ENCODE measurements at places on chromosomes 7 and 10.

GRCh38 chr7:74051629-74052410 is 23.8 kb downstream of the ELN start:
- no peak for DNase-seq

GRCh38 chr7:37765872-37766525 is 82.4 kb upstream of the NME8 start:
- DNase-seq: no peak

- DNase-seq: no peak
Observed at GRCh38 chr10:100138921-100139496, 46.8 kb downstream of the ERLIN1 start.

DNA sequence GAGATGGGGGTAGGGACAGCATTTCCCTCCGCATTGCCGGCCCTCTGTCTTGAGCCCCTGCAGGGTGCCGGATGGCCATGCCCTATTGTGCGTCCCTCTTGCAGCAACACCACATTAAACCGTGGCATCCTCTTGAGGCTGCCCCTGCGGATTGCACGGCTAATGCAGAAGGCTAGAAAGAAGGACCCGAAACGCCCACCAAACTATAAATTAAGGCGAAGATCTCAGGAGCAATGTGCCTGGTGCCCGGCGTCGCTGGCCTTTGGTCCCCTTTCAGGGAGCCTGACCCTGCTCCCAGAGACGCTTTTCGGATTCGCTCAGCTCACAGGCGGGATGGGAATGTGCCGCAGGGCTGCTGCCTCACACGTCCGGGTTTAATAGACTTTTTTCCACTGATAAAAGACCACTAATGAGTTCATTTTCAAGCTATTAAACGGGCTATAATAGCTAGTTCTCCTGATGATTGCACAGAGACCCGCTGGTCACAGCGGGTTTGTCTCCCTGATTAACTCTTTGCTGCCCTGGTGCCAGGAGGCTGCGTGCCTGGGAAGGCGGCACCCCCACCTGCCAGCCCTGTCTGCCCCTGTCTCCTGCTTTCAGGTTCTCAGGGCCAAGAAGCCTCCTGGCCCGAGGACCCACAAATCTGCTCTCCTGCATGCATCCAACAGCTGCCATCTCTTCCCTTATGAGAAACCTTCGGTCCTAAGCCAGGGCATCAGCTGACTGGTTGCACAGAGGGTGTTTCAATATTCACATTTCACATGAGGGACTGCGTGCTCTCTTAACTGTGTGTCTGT is 128.3 kb downstream of the ADARB2 start:
- no peak for DNase-seq

- DNase-seq: no peak
Observed at GRCh38 chr7:50658696-50659095, 93.5 kb upstream of the DDC start.

DNA sequence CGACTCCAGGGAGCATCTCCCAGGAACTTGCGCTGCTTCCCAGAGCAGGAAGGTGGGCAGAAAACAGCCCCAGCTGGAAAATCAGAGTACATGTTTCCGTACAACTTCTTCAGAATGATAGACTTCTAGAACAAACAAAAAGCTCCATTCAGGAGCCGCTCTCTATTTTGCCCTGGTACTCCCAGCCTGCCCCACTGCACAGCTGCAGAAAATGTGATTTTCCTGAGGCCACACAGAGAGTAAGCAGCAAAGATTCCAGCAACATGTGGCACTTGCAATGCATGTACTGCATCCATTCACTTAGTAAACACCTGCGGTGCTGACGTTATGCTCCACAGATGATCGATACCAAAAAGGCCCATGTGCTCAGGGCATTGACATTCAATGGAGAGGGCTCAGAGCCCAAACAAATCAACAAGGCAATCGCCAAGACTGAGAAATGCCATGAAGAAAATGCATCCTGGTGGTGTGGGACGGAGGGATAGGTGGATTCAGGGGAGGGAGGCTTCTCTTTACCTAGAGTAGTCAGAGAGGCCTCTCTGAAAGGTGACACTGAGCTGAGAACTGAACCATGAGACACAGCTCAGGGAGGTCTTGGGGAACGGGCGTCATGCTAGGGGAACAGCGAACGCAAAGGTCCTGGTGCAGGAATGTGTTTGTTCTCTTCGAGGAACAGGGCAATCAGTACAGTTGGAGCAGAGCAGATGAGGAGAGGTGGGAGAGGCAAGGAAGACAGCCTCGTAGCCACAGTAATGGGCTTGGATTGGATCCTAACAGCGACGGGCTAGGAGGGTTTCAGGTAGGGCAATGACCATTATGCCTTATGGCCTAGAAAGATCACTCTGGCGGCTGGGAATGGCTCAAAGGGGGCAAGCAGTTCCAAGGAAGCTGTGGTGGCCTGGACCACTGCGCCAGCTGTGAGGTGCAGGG is 35.3 kb upstream of the DUSP5 start:
- DNase-seq: no peak

DNA sequence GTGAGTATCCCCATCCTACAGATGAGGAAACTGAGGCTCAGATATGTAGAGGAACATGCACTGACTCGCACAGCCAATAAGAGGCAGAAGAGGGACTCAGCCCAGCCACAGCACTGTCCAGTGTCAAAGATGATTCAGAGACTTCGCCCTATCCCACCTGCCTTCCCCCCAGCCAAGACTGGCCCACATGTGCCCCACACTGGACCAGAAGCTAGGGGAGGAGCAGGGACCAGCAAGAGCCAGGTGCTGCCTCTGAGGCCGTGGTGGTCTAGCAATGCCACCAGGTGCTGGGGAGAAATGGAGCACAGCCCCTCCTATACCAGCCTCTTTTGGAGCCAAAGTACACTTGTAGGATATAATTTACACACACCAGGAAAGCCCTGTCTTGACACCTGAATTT is 22.3 kb downstream of the GRID1 start:
- no peak for DNase-seq

- no peak for DNase-seq
Observed at GRCh38 chr10:102676534-102677315, 32.4 kb downstream of the TRIM8 start.

- no peak for DNase-seq
Observed at GRCh38 chr7:50812094-50812493, 29.4 kb upstream of the GRB10 start.

DNA sequence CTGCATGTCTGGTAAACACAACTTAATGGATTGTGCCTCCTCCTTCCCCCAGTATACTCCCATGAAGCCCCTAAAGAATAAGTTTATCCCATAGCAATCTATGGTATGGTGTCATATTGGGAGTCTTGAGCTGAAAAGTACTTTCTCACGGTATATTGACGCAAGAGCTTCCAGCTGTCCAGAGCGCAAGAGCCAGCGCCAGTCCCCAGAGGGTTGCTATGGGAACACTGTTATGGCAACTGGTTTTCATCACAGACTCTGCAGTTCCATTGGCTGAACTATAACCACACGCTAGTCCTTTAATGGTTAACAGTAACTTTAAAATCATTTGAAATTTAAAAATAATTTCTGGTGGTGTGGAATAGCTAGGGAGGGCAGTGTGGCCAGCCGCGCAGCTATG is 46.9 kb downstream of the PRPF18 start:
- no peak for DNase-seq
